ENCODE measurements at places on chromosomes 6 and 20.

DNA sequence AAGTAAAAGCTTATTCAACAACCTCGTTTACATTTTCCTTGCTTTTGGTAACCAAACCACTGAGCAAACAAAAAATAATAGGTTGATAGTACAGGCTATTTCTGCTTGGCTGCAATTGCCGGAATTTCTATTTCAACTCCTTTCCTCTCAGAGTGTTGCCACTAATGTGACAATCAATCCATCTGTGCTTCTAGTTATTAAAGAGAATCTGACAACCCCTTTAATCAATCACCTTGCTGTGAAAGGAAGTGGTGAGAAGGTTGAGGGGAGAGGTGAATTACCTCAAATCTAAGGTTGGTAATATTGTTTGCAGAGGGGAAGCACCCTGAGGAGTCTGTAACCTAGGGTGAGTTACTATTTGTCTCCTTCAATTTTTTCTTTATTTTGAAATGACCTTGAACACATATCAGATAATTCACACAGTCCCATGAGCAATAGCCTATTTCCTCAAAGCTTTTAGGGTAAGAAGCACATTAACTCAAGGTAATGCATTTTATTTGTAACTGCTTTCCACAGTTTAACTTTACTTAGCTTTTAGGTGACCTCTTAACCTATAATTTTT lies 603.4 kb downstream of the MMUT start:
- no peak for DNase-seq

DNA sequence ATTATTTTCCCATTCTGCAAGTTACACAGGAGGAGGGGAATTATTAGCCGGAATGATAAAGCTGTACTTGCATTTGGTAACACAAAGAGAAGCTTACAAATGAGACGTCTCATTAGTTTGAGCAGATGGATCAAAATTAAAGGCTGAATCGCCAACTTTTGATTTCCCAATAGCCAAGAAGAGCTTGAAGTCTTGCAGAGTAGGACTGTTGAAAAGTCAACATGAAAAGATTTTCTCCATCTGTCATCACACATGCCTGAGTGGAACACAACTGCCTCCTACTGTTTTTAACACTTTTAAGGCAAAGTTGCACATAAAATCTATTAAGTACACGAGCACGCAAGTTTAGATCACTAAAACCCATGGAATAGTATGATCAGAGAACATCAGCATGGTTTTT lies 176.2 kb downstream of the ASCC3 start:
- no peak for DNase-seq

DNA sequence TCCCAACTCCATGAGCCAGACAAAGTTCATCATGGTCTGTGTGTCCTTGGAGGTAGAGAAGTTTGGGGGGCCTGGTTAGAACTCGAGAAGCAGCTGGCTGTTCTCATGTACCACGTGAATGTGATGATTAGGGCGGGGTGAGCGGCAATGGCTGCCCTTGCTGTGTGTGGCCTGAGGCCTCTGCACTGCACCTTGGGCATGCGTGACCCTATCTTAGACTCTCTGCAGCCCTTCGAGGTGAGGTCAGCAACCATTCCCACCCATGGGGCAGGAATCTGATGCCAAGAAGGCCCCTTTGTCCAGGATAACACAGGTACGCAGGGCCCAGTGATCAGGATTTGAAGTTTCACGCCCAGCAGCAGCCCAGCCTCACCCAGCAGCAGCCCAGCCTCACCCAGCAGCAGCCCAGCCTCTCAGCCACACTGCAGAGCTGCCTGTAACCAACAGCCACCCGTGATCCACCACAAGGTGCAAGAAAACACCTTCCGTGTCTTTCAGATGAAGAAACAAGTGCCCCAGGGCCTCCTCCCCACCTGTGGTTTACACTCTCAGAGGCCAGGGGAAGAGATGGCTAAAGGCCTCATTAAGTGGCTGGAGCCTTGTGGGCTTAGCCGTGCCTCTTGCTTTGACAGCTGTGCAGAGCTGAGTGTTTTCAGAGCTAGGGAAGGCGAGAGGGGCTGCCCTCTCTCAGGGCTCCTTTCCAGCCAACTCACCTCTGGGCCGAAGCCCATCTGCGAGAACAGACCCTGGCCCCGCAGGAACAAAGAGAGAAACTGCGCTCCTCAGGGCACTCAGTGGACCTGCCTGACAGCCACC lies 195.2 kb upstream of the CDH4 start:
- DNase-seq: no peak

DNA sequence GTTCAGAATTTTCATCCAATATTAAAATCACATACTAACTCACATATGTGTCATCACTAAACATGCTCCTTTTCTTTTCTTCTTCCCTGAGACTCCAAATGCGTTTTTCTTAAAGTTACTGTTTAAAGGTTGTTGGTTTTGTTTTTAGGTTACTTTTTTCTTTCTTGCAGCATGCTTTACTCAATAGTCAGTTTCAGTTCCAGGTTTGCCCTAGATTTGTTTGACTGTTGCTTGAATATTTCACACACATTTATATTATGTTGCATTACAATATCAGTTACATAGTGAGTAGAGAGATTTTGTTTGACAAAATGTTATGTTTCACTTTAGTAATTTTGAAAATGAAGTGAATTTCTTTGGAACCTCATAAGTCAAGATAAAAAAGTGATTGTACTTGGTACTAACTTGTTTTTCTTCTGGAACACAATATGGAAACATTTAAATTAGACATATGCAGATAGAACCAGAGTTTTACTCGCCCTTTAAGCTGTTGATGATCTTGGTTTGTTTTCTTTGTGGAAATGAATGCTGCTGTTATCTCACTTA lies 27.3 kb downstream of the FNDC1 start:
- DNase-seq: no peak

- DNase-seq: peak; percentile 80
Measured at GRCh38 chr6:106097411-106098231, 11.5 kb downstream of the PRDM1 start.

GRCh38 chr20:20360464-20360863 lies 7.4 kb upstream of the INSM1 start:
- peak; percentile 74 for DNase-seq

DNA sequence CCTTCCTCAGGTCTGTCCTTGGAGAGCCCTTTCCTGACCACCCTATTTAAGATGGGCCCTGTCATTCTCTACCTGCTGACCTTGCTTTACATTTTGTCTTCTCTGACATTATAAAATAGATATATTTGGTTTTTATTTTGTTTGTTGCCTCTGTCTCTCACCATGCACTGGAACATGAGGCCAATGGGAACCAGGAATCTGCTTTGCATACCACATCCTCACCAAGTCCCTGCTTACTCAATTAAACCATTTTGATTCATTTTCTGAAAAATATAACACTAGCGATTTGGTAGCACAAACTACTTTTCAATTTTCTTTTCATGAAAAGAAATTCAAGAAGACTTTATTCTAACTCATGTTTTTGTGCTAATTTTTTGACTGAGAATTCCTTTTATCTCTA lies 32.8 kb upstream of the POPDC3 start:
- no peak for DNase-seq

DNA sequence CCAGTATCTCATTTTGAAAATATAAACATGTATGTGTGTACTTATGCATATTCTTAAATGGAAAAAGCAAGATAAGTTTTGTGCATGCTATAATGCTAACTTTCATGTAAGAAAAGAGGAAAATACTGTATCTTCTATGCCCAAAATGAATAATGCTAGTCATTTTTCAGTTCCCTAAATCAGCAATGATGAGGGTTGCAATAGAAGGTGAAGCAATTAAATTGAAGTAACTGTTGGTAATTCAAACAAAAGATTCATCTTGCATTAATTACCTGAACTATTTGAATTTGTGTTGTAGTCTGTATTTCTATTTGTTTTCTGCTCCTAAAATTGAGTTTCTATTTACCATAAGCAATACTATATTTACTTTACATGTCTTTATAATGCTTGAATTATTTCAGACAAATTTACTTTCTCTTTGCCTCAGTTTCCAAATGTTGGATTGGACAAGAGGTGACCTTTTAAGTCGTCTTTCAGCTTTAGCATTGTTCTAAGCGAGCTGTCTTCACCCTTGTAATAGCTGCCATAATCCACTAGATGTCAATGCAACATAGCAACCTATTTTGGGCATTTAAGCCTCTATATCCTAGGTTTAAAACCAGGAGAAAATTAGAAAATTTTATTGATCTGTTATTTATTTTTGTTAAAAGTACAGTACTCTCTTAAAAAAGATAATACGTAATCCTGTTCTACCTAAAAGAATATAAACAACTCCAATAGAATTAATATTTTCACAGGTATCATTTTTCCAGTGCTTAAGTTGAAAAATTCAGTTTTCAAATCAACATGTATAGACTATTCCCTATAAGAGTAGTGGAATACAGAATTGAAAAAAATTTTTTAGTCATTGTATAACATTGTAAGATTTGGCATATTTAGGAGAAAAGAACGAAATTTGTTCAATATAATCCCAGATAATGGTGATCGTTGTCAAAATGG lies 52.3 kb upstream of the IFNGR1 start:
- peak; percentile 74 for DNase-seq

DNA sequence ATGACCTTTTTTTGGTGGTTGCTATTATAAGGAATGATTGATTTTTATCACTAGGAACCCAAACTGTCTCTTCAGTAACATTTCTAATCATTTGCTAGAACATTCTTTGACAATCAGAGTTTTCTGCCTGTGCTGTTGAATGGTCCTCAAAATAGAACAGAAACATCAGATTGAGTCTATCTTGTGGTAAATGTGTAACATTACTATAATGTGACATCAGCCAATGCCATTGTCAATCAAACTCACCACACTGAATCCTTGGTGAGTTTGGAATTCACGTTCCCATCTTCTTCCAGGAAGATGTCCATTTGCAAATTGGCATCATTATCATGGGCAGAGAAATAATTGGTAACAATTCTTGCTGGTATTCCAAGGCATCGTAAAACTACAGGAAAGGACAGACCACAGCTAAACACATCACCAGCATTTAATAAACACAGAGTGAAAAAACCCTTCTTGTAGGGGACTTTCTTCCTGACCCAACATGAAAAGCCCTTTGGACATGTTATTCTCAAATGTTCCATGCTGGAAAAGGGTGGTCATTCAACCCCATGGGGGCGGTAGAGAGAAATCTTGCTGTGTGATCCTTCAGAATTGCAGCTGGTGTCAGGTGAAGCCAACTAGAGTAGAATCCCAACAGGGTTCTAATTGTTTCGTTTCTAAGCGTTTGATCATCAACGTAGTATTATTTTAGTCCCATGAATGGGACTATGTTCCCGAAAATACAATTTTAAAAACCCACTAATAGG lies 98.5 kb downstream of the F13A1 start:
- peak; percentile 57 for DNase-seq

DNA sequence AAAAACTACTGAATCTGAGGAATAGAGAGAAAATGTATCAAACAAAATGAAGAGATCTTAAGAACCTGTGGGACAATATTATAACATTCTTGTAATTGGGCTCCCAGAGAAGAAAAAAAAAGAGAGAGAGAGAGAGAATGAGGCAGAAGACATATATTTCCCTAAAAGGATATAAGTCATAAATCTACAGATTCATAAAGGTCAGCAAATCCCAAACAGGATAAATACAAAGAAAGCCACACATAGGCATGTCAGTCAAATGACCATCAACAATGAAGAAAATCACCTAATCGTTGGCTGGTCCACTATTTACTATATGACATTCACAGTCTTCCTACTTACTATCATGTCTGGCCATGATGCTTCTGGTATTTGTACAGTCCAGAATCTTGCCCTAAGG lies 190.3 kb downstream of the GMDS start:
- no peak for DNase-seq

DNA sequence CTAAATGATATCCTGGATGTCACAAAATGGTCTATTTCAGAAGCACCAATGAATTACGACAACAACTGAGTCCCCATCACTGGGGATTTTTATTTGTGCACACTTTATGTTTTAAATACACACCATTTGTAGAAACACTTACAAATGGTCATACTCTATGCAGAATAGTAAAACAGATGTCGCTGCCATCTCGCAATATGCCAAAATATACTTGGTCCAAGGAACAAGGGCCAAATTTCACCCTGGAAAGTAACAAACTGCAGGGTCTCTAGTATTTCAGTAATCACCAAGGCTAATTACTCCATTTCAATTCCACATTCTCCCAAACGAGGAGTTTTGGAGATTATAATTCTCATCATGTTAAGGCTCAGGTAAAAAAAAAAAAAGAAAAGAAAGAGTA lies 215.2 kb downstream of the LMBRD1 start:
- DNase-seq: no peak

- DNase-seq: no peak
Measured at GRCh38 chr6:137001299-137001976, 43.3 kb downstream of the IL20RA start.

- no peak for DNase-seq
Measured at GRCh38 chr6:150925976-150926375, 60.5 kb downstream of the MTHFD1L start.

DNA sequence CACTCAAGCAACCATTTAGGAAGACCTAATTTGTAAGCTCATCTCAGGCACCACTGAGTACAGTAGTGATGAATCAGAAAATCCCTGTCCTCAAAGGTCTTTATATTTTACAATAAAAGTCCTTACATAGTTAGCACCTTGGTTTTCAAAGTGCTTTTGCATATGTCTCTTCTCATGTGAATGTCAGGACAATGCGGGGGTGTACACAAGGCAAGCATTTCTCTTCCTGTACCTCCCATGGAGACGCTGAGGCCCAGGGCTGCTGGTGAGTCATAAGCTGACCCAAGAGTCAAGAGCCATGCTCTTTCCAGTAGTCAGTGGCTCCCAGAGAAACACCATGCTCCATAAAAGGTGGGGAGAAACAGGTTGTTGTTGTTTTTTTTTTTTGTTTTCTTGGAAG lies 174.0 kb downstream of the GJA10 start:
- peak; percentile 68 for DNase-seq

DNA sequence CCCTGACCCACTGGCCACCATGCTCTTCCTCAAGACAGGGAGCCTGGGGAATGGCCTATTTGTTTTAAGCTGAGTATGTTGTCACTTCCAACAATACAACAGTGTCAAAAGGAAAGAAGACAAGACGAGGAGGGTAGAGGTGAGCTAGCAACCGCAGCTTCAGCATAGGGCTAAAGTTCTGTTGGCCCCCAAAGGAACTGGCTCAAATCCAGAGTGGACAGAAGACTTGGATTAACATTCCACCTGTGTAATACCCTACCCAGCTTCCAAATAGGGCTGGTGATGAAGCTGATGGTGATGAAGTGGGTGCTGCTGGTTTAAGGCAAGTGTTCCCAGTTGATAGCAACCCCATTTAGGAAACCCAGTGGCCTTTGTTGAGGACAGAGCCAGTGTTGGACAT lies 31.7 kb upstream of the KCNK5 start:
- DNase-seq: no peak

DNA sequence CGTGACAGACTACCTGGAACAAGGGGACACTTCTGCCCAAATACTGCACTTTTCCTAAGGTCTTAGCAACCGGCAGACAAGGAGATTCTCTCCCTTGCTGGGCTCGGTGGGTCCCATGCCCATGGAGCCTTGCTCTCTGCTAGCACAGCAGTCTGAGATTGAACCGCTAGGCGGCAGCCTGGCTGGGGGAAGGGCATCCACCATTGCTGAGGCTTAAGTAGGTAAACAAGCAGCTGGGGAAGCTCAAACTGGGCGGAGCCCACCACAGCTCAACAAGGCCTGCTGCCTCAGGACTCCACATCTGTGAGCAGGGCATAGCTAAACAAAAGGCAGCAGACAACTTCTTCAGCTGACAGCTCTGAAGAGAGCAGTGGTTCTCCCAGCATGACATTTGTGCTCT lies 87.8 kb upstream of the ASCC3 start:
- no peak for DNase-seq

Measured in suppressor macrophage (primary cell).